RPMI8226 (cell line): ENCODE measurements at places on chromosomes 3 and 15.

- no peak for DNase-seq
These were observed 637 bp upstream of the CCNDBP1 start for GRCh38 chr15:43184407-43185124.

DNA sequence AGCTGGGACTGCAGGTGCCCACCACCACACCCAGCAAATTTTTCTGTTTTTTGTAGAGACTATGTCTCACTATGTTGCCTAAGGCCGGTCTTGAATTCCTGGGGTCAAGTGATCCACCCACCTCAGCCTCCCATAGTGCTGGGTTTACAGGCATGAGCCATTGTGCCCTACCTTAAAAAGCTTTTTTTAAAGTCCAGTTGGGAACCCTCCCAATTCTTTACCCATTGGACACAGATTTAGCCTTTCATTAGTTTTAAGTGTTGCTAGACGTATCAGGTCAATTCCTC lies 1.7 kb upstream of the DENND4A start:
- DNase-seq: no peak

DNA sequence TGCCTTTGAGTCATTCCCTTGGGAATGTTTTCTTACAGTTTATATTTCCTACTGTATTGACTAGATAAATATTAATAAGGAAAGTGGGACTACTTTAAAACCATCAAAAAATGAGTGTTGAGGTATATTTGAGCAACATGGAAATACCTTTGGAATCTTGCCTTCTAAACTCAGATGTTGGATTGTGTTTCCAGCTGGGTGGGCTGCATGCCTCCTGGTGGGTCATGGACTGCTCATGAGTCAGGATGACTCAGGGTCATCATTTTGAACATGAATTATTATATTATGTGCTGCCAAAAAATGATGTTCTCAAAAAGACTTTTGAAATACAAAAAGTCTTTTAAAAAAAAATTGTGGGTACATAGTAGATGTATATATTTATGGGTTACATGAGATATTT lies 41.1 kb upstream of the APH1B start:
- DNase-seq: no peak

- DNase-seq: no peak
These were observed 12.3 kb upstream of the FETUB start for GRCh38 chr3:186627852-186628414.

DNA sequence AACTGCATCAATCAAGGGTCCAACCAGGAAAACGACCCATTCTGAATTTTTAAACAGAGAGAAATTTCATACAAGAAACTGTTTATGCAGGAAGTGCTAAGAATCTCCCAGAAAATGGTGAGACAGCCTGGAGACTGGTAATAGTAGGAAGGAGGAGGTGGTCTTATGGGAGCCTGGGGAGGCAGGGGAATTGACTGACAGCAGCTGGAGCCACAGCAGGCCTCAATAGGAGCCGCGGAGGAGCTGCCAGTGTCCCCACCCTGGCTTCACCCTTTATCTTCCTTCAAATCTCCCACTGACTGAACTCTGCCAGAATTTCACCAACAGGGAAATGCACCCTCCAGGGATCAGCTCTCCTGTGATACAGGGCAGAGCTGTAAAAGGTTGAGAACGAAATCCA lies 7.5 kb upstream of the C3orf80 start:
- no peak for DNase-seq
